ENCODE measurements at places on chromosomes 7 and 10. TPM values are rescaled to one million over a fixed set of nuclear protein-coding genes. Genes with fewer than 3 reads are reported as not detected.
A peak's percentile ranks its signal among the peaks of the same experiment; 100 is the strongest.

Gene GPR26
- not detected for total RNA-seq

Gene OR2A12
- total RNA-seq: not detected

- DNase-seq: no peak
These were observed 27.8 kb downstream of the TMEM236 start for GRCh38 chr10:17779784-17780183.

DNA sequence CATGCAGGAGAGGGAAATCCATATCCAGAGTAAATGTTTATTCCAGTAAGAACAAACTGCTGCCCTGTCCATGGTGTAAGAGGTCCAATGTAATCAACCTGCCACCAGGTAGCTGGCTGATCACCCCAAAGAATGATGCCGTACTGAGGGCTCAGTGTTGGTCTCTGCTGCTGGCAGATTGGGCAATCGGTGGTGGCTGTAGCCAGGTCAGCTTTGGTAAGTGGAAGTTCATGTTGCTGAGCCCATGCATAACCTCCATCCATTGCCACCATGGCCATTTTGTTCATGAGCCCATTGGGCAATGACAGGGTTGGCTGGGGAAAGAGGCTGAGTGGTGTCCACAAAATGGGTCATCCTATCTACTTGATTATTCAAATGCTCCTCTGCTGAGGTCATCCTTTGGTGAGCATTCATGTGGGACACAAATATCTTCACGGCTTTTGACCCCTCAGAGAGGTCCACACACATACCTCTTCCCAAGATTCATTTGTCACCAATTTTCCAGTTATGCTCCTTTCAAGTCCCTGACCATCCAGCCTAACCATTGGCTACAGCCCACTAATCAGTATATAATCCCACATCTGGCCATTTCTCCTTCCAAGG is 23.3 kb upstream of the PAPSS2 start:
- no peak for DNase-seq

GRCh38 chr7:98855610-98856422 is 14.0 kb downstream of the TMEM130 start:
- DNase-seq: no peak

Gene WIPF3
- total RNA-seq: 2.3 TPM

- no peak for DNase-seq
These were observed 180.8 kb upstream of the CACNA2D1 start for GRCh38 chr7:82624337-82624736.

Gene LIPF
- not detected for total RNA-seq

DNA sequence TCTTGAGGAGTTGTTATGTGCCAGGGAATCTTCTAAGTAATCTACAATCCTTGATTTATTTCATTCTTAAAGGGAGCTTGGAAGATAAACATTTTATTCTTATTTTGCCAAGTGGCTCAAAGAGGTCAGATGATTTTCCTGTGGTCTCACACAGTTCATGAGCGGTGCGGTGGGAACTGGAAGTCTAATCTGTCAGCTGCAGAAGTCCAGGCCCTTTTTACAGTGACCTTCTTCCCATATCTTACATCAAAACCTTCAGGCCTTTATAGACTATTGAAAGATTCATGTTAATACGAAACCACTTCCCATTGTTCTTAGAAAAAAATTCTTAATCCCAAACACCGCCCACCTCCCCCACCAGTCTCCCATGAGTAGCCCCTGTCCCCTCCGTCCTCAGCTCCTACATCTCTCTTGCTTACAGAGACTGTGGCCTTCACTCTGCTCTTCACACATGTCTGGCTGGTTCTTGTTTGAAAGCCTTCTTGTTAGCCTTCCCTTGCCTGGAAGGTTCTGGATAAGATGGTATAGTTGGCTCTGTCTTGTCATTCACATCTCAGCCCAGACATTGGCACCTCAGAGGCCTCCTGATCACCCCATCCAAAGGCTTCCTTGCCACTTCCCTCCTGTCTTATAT is 61.5 kb downstream of the ITGA8 start:
- no peak for DNase-seq

Gene TMEM236
- 0.71 TPM for total RNA-seq

- DNase-seq: no peak
These were observed 71.3 kb downstream of the ORC5 start for GRCh38 chr7:104136561-104136960.

Gene SFMBT2
- total RNA-seq: 11.3 TPM

DNA sequence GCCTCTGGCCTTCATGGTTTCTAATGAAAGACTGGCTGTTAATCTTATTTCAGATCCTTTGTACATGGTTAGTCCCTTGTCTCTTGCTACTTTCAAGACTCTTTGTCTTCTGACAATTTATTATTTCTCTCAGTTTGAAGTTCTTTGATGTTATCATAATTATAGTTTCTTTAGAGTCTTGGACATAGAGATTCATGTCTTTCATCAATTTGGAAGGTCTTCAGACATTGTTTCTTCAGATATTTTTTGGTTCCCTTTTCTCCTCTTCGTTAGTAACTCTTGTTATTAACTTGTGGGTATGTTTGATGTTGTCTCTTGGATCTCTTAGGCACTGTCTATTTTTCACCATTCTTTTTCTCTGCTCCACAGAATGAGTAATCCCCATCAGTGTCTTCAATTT is 8.7 kb downstream of the ZNF37A start:
- DNase-seq: no peak

DNA sequence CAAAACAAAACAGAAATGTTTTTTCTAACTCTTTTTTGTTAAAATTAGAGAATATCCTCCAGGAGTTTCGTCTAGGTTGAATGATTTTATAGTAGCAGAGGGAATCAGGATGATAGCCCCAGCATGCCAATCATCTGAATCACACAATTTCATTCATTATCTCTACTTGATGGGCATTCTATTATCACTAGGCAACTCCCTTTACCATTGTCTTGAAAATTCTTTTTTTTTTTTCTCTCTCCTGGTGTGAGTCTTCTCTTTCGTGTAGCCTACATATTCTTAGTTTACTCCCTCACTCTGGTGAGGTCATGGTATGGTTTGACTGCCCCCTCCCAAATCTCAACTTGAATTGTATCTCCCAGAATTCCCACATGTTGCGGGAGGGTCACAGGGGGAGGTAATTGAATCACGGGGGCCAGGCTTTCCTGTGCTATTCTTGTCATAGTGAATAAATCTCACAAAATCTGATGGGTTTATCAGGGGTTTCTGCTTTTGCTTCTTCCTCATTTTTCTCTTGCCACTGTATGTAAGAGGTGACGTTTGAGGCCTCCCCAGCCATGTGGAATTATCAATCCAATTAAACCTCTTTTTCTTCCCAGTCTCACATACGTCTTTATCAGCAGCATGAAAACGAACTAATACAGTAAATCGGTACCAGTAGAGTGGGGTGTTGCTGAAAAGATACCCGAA is 105.0 kb downstream of the OTUD1 start:
- no peak for DNase-seq

Gene GJD4
- not detected for total RNA-seq

Gene COL13A1
- 4.4 TPM for total RNA-seq

GRCh38 chr10:26725837-26726727 is 28.6 kb downstream of the PDSS1 start:
- DNase-seq: peak; percentile 67

DNA sequence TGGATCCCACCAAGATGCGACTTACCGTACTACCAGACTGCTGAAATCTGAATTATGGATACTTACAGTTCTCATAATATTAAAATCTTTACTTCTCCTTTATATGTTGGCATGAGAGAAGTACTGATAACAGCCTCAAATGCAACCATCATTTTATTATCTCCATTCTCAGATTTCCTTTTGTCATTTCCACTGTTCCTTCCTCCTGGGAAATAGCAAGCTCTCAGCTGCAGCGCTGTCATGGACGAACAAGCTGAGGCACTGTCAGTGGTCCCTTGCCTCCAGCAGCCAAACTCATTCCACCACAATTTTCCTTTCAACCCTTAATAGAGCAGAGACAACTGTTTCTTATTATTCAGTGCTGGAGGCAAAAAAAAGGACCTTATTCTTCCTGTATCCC is 478.4 kb downstream of the ARL4A start:
- no peak for DNase-seq

DNA sequence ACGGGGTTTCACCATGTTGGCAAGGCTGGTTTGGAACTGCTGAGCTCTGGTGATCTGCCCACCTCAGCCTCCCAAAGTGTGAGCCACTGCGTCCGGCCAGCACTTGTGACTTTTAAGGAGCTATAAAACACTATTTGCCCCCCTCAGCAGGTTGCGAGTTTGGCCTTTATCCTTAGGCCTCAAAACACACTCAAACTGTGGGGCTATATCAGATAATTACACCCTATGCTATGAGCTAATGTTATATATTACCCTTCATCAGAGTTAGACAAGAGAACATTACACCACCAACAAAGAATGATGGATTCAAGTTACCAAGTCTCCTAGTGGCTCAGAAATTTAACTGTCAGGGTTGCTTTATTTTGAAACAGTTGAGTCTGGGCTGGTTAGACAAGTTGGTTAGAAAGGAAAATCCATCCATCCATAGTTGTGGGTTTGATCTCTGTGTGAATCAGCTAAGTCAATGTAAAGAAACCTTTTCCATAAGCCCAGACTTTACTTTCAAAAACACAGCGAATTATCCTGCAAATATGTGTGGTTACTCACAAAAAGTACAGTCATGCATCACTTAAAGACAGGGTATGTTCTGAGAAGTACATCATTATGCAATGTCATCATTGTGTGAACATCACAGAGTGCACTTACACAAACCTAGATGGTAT is 115.8 kb downstream of the SEMA3D start:
- DNase-seq: no peak

DNA sequence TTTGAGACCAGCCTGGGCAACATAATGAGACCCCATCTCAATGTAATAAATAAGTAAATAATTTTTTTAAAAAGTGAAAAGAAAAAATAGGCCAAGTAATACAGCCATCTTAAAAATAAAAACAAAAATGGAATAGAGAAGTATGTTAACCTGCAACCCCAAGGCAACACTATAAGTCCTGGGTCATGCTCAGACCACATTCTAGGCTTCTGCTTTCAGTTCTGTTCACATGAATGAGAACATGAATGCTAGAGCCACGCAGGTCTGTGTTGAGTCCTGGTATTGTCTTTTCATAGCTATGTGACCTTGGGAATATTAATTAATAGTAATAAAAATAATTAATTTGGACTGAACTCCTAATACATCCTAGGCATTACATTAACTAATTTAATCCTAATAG is 284.0 kb downstream of the AUTS2 start:
- DNase-seq: no peak

- DNase-seq: peak; percentile 57
These were observed 2.0 kb upstream of the KMT2E start for GRCh38 chr7:105011831-105012502.

DNA sequence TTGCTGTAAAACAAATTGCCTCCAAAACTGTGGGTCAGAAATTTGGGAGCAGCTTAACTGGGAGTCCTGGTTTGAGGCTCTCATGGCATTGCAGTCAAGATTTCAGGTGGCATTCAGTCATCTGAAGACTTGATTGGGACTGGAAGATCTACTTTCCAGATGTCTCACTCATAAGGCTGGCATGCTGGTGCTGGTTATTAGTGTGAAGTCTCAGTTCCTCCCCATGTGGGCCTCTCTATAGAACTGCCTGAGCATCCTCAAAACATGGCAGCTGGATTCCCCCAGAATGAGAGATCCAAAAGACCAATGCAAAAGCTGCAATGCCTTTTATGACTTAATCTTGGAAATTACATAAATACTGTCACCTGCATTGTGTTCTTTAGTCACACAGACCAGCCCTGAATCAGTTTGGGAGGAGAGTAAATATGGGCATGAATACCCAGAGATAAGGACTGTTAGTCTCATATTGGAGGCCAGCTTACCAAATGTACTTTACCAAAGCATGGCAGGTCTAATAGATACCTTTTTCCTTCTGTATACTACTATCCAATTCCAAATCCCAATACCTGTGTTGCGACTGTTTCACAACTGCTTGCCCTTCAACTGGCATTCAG is 6.5 kb upstream of the HERPUD2 start:
- DNase-seq: no peak

Gene LAMTOR4
- 118 TPM for total RNA-seq

Gene ANXA8
- 0.67 TPM for total RNA-seq

Gene AOAH
- 3.1 TPM for total RNA-seq

- no peak for DNase-seq
These were observed 441.3 kb upstream of the MKI67 start for GRCh38 chr10:128567551-128567950.

DNA sequence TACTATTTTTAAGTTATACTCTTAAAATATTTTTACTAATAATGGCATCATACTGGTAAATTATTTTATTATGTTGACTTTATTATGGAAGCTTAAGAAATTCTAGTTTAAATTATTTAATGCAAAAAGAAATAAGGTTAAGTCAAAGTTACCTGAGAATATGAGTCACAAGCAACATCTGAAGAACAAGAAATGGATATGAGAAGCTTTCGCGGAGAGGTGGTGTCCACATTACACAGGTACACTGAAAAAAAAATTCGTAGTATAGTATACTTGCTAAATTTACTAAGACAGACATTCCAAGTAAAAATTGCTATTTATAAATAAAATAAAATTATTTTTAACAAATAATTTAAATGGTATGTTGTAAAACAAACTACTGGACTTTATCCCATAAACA is 143.8 kb downstream of the AVL9 start:
- no peak for DNase-seq

DNA sequence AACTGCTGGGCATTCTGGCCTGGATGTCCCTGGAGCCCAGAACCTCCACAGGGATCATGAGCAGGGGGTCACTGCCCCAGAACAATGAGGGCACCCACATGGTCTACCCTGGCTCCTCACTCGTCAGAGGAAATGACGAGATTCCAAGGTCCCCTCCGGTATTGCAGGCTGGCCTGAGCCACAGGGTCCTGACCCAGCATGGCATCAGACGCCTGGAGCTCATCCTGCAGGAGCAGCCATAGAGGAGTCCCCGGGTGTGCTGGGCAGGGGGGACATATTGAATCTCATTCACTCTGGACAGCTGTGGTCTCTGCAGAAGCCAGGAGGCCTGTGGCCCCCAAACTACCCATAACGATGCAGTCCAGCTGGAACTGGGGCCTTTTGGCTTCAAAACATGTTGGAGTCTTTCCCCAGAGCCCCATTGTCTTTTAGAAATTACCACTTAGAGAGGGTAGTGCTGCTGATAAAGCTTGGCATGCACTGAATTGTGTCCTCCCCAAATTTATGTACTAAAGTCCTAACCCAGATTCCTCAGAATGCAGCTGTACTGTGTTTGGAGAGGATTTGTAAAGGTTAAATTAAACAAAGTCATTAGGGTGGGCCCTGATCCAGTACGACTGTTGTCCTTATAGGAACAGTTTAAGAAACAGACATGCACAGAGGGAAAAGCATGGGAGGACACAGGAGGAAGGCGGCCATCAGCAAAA is 27.7 kb downstream of the ANXA8 start:
- no peak for DNase-seq

DNA sequence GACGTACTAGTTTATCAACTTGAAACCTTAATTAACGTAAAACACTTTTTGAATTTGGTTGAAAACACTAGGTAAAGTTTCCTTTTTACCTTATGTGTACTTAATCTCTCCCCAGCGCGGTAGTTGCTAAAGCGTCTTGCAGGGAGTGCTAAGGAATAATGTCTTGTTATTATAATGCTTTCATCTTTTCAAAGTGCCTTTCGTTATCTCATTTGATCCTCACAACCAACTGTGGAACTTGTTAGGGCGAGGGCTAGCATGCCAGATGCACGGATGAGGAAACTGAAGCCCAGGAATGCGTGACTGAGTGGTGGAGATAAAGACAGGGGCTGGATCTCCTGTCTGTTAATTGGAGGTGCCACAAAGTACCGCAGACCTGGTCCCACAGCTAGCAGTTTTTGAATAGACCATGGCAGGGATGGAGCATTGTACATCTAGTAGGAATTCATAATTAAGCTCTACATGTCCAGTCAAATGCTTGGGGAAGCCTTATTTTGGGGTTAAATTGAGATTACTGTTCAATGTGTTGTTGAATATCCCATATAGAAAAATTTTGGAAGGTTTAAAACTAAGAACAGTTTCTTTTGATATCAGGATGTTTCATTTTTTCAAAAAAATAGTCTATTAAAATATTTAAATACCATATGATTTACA is 234.3 kb downstream of the SH2D4B start:
- DNase-seq: no peak
